ENCODE measurements at places on chromosomes 5 and 9.

GRCh38 chr9:114134827-114135396, 20.4 kb upstream of the COL27A1 start:
- DNase-seq: no peak

DNA sequence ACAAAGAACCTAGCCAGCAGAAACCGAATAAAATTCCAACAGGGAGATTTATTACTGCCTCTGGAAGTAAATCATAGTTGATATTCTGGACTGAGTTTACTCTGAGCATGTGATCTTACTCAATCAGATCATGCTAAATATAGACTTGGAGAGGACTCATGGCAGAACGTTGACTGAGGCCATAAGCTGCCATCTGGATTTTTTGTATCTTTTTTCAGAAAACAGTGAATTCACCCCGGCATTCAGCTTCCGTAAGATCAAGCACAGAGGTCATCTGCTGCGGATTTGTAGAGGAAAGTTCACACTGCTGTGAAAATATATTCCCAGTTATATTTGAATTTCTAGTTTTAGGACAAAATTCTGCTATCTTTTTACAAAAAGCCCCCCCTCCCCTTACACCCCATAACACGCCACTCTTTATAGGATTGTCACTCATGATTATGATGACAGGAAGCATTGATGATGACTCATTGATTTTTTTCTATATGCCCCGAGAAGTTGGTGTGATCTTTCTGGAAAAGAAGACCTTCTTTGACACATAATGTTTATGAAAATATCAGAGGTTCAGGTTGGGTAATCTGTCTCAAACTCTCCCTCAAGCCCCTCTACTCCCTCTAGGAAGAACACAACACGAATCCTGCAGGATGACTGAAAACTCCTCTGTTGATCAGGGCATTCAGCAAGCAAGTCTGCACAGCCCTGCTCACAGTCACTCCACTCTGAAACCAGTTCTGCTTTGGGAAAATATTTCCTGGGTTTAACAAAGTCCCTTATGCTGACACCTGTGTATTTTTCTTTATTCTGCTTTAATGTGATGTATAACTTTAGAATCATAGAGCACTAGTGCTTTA, 70.8 kb downstream of the NXNL2 start:
- DNase-seq: peak; percentile 45

DNA sequence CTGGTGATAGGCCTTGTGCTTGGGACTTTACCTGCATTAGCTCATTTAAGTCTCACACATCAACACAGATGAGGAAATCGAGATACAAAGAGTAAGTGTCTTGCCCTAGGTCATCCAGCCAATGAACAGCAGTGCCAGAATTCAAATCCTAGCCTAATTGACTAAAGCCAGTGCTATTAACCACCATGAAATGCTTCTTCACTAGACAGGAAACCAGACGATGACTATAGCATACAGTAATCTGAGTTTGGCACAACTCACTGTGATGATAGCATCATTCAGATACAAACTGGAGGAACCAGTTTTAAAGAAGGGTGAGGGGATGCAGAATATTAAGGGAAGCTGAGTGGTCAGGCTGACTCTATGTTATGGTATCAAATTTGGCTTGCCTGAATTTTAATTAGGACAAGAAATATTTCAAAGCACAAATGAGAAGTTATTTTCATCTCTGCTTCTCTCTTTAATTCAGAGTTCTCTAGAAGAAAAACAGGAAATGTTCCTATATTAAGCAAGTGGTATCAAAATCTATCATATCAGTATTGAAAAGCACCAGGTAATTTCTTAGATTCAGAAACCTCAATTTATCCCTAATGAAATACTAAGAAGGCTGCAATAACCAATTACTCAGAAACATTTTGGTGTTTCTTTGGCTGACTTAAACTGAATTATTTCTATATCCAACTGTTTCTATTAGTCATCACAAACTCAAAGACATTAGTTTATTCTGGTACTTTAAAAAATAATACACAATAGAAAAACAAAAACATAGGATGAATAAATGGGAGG, 147.0 kb upstream of the RASA1 start:
- DNase-seq: peak; percentile 50

DNA sequence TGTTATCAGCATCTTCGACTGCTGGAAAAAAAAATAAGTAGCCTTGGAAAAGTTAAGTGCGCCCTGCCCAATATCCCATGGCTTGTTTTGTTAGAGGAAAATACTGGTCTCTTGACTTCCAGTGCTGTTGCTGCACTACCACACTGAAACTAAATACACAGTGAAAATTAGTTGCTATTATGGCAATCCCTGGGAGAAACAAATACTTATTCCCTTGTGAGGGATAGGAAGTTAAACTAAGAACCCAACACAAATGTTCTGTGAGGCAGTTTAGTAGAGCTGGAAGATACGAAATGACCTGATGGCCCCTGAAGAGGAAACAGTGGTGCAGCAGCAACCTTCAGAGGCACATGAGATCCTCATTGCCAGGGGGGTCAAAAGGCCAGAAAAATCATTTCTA, 164.0 kb downstream of the ARL15 start:
- DNase-seq: no peak

- DNase-seq: peak; percentile 0
Observed at GRCh38 chr9:23322392-23322791, 503.6 kb downstream of the ELAVL2 start.

DNA sequence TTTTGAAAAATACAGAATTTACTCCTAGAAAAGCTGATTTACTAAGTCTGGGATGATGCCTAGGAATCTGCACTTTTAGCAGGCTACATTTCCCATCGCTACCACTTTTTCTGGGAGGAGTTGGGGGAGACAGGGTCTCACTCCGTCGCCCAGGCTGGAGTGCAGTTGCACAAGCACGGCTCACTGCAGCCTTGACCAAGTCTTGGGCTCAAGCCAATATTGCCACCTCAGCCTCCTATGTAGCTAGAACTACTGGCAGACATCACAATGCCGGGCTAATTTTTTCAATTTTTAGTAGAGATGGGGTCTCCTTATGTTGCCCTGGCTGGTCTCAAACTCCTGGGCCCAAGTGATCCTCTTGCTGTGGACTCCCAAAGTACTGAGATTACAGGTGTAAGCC, 85.9 kb downstream of the NR6A1 start:
- DNase-seq: no peak
